NCI-H2171 (cell line): ENCODE measurements at places on chromosomes 1 and 21.

DNA sequence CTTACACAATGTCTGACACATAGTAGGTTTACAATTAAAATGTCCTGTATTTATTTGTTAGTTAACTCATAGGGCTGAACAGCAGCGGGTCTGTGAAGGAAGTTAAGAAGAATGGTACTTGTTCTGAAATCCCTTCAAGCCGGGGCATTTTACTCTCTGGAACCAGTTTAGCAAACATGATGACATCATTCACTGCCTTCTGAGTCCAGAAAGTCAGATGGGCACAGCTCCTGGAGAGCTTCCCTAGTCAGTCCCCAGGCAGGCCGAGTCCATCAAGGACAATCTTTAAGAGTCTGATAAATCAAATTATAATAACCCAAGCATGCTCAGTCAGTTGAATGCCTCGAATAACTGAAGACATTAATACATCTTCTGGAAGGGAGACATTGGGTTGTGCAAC, 125.4 kb upstream of the DAB1 start:
- DNase-seq: no peak

DNA sequence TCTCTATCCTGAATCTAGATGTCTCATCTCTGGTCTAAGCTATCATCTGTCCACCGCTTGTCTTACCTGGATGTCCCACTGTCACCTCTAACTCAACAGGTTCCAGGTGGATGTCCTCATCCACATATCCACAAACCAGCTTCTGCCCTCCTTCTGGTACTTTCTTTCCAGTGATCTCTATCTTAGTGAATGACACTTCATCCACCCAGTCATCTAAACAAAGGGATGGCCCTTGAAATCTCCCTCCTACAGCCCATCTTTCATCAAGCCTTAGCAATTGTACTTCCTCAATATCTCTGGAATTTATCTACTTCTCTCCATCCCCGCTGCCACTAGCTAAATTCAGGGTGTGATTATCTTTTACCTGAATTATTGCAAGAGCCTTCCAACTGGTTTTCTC, 33.9 kb upstream of the SERBP1 start:
- no peak for DNase-seq

- no peak for DNase-seq
These were observed 163.5 kb downstream of the PLXNA2 start for GRCh38 chr1:208080396-208081286.

- DNase-seq: peak; percentile 31
These were observed 86.6 kb upstream of the DPH5 start for GRCh38 chr1:101112051-101112780.

DNA sequence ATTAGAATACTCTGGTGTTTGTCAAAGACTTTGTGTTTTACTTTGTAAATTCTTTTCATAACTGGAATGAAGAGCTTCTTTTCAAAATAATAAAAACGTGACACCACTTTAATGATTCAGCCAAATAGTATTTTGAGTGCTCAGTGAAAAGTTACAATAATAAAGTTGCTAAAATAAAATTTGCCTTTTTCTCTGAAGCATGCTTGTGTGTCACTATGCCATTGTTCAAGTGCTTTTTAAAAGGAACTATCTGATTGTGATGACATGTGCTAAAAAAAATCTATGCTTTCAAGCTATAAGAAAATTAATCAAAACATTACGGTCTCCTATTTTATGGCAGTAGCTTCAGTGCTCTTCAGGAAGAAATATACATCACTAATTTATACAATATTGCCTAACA, 1290.5 kb upstream of the B3GALT2 start:
- DNase-seq: no peak

DNA sequence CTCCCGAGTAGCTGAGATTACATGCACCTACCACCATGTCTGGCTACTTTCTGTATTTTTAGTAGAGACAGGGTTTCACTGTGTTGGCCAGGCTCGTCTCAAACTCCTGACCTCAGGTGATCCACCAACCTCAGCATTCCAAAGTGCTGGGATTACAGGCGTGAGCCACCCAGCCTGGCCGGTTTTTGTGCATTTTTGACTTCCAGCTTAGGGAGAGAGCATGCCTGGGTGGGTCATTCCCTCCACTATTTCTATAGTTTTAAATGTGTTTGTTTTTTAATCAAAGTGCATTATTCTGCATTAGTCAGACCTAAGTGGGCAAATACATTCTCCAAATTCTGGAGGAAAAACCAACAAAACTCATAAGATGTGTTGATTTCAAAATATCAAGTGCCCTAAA, 207.4 kb upstream of the NRIP1 start:
- no peak for DNase-seq

DNA sequence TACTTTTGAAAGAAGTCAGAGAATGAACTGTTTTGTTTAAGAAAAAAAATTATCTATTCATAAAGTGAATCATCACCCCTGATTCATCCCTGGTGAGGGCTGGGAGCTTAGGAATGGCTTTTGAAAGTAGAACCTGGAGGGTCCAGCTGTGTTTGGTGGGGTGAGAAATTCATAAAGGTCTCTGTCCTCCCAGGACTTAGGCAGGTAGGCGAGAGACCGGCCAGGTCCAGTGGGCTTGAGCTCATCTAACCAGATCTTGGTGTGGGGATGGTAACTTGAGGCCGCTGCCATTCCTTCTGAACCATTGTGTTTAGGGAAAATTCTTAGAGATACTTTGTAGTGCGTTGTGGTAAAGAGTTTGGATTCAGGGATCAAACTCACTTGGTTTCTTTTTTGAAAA, 156.8 kb upstream of the TNR start:
- no peak for DNase-seq

DNA sequence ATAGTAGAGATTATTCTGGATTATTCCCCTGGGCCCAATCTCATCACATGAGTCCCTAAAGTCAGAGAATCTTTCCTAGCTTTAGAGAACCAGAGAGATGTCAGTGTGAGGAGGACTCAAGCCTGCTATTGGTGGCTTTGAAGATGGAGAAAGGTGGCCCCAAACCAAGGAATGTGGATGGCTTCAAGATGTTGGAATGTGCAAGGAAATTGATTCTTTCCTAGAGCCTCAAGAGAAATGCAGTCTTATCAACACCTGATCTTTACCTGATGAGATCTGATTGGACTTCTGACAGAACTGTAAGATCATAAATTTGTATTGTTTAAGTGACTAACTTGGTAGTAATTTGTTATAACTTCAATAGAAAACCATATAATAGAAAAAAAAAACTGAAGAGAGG, 51.0 kb downstream of the NME7 start:
- no peak for DNase-seq

- no peak for DNase-seq
These were observed 1712.5 kb downstream of the NCAM2 start for GRCh38 chr21:22710721-22711120.

- DNase-seq: peak; percentile 24
These were observed 17.9 kb upstream of the ETV3 start for GRCh38 chr1:157156058-157156541.

DNA sequence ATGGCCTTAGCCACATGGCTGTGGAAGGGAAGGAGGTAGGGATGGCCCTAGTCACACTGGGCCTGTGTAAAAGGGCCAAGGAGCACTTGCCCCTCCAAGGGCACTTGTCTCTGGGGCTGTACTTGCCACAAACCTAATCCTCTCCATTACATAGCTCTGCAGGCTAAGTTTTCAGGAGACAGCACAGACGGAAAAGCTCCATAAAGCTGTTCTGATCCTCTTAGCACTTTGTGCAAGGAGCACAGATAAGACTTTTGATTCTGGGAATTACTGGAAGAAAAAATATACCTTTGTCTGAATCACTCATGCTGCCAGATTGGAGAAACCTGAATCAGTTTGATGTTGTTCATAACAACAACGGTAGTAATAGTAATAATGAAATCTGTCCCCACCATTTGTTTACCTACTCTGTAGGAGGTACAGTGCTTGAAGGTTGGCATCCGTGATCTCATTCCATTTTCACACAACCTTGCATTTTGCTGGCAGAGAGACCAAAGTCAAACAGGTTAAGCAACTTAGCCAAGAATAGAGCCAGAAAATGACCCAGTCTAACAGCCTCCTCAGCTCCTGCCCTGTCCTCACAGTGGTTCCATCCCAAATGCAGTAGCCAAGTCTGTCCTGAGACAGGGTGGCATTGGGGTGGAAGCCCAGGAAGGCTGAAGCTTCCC, 207.1 kb downstream of the ROR1 start:
- no peak for DNase-seq

GRCh38 chr1:1959840-1960479, 40.9 kb upstream of the TMEM52 start:
- DNase-seq: peak; percentile 81

- DNase-seq: no peak
These were observed 93.9 kb upstream of the CD34 start for GRCh38 chr1:208004851-208005250.

DNA sequence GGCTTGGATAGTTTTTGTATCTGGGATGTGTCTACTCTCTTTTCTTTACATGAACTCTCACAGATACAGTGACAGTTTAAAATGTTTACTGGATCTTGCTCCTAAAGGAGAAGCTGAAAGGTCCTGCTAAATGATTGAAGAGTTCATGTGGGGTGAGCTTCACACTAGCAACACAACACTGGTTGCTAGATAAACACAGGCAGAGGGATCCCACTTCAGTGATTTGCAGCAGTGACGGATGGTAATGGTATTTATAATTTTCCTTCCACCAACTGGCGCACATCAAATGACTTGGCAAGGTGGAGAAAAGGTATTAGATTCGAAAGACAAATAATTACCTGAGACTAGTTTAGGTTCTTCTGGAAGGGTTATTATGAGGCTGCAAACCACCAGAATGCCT, 270.2 kb downstream of the TBX15 start:
- DNase-seq: no peak

GRCh38 chr1:154290921-154291320, 18.5 kb downstream of the HAX1 start:
- no peak for DNase-seq

DNA sequence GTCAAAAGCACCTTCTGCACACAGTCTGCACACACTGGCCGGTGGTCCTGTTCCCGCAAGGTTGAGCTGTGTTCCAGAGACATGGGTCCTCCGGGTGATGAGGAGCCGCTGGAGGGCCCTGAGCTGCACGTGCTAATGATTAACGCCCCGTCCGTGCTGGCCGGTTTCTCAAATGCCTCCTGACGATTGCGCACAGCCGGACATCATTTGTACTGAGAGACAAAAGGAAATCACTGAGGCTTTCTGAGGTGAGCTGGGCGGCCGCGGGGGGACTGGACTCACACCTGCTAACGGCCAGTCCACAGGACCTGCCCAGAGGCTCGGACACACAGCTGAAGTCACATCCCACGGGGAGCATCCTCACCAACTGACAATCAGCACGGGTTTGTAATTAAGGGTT, 29.2 kb downstream of the POFUT2 start:
- DNase-seq: no peak
